ENCODE measurements at places on chromosomes 1 and 21.

- no peak for DNase-seq
Measured at GRCh38 chr1:242147096-242147976, 148.4 kb upstream of the MAP1LC3C start.

DNA sequence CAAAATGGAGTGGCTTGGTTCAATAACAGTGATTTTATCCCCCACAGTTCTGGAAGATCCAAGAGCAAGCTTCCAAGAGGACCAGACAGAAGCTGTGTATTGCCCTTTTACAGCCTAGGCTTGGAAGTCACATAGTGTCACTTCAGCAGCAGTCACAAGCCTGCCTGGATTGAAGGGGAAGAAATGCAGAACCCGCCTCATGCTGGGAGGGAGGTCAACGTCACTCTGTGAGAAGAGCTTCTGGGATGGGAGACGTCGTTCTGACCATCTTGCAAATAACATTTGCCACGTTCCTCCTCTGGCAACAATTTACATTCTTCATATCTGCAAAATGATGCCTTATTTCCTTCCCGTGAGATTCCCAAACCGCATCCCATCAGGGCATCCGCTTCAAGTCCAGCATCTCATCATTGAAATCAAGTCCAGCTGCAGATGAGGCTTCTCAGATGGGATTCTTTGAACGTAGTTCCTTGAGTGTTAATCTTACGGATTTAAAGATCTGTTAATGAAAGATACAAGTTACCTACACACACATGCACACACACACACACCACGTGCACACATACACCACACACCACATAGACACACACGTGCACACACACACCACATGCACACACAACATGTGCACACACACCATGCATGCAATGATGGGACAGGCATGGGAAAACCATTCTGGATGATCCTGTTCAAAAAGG lies 23.9 kb upstream of the KIF1B start:
- DNase-seq: no peak

- DNase-seq: no peak
Measured at GRCh38 chr1:244583358-244583982, 69.5 kb upstream of the DESI2 start.

- DNase-seq: no peak
Measured at GRCh38 chr1:918353-918752, 5.4 kb upstream of the SAMD11 start.

- DNase-seq: no peak
Measured at GRCh38 chr1:21634806-21635535, 34.2 kb downstream of the RAP1GAP start.

DNA sequence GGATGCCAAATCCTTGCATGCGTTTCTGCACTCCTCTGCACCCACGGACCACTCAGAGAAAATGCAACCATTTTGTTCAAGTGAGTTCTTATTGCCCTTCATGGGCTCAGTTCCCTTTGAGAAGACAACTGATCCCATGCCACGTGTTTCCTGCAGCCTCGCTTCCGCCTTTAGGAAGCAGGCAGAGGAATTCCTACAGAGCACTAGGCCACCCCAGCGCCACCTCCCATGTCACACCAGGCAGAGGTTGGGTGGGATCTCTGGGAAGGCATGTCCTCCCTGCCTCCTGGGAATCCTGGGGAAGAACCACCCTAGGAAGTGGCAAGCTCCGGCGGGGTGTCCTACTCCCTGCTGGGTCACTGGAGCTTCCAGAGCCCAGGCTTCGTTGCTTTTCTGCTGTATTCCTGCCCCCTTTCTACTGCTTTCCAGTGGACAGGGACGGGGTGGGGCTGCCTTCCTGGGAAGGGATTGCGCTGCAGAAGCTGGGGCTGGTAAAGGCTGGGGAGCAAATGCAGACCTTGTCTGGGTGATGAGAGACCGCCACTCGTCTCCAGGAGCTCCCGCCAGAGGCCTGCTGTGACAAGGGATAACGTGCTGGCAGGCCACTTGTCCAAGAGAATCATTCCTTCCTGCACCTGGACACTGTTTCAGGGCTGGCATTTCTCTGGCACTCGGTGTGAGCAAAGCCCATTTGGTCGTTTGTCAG lies 478.2 kb upstream of the VAMP3 start:
- no peak for DNase-seq

DNA sequence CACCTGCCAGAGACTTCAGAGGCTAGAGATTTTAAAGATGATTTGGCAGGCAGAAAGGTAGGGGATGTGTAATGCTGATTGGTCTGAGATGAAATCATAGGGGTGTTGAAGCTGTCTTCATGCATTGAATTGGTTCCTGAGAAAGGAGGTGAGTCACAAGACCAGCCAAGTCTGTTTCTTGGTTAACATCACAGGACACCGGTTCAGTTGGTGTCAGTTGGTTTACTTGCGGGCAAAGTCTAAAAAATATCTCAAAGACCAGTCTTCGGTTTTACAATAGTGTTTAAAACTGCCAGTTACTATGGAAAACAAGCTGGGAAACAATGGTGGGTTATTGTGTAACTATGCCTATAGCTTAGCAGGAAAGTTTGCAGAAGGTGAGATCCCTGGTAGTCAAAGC lies 305.9 kb downstream of the BARHL2 start:
- no peak for DNase-seq

DNA sequence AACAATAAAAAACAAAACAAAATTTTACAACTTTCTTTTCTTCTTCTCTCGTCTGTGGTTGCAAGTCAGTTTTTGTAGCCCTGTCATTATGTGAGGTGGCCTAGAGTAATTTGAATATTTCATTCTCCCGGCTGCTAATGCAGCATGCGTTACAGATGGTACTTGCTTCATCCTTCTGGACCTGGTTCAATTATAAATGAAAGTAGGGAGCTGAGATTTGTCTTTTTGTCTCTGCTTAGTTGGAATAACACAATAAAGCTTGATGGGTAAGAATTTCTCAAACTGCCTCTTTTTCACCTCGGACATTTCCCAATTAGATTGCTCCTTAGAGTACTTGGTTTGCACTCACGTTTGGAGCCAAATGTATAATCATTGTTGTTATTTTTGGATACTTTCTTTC lies 201.6 kb downstream of the PBX1 start:
- DNase-seq: no peak

DNA sequence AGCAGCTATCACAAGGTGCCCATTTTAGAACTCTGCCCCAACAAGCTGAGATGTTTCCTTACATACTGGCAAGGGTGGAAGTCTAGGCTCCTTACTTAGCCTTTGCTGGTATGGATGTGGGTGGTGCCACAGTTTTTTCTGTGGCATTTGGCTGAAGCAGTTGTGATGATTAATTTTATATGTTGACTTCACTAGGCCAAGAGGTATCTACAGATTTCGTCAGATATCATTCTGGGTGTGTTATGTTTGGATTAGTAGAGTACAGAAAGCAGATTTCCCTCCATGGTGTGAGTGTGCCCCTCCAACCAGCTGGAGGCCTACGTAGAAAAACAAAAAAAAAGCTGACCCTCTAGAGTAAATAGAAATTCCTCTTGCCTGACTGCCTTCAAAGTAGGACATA lies 317.0 kb downstream of the BARHL2 start:
- DNase-seq: no peak

- no peak for DNase-seq
Measured at GRCh38 chr21:35506352-35506751, 457.2 kb upstream of the RUNX1 start.

DNA sequence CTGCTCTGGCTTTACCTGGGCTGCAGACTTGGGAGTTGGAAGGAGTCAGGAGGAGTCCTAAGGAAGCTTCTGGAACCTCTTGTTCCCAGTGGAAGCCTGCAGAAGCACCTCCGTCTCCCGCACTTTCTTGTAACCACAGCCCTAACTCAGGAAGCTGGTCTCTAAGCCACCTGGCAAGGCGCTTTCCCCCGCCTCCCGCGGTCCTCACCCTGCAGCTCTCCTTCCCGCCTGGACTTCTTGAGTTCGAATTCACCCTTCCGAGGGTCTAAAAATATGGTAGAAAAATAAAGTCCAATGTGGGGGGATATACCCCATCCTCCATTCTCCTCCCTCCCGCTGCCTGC lies 15.1 kb downstream of the PAX7 start:
- no peak for DNase-seq

GRCh38 chr1:219220945-219221344 lies 47.3 kb downstream of the LYPLAL1 start:
- DNase-seq: no peak

GRCh38 chr21:38424305-38425019 lies 73.8 kb downstream of the ERG start:
- no peak for DNase-seq

DNA sequence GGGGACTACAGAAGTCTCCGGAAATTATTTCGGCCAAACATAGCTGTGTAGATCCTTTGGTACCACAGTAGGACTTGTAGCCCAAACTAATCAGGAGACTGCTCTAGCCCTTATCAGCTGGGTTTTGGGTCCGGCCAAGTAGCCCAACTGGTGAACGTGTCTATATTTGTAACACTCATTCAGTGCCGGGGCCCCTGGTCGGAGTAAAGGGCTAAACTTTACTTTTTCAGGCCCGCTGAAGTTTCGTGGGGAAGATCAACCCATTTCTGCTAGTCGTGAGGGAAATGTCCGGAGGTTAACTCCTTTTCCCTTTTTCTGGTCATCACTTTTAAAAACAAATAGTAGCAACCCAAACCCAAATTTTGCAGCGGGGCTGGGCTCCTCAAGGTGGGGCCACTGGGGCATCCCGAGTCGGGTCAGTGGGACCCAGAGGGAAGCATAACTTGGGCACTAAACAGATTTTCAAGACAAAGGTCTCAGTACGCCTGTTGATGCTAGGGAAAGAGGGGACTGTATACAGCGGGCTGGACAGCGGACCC lies 1.7 kb downstream of the LHX9 start:
- no peak for DNase-seq

DNA sequence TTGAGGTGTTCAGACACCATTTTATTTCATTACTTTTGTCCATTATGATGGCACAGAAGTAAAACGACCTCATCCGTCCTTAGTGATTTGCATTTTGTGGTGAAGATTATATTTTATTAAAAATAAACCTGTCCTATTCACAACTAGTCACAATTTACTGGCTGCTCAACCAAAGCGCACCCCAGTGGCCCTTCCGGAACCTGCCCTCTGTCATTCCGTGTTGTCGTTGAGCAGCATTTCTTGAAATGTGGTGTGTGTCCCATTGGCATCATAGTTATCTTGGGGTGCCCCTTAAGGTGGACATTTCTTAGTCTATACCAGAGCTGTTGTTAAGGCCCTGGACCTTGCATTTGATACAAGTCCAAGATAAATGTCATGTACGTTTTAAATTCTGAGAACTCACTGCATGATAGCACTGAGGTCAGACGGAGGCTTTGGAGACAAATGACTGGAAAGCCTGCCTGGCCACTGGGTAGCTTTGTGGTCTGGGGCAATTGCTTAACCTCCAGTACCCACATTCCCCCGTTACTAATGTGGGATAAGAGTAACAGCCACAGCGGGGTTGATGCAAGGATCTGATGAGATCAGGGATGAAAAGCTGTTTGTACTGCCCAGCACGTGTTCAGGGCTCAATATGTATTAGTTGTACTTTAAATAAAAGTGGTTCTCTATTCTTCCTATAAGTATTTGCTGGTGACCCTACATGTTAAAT lies 36.2 kb downstream of the BACH1 start:
- DNase-seq: no peak

DNA sequence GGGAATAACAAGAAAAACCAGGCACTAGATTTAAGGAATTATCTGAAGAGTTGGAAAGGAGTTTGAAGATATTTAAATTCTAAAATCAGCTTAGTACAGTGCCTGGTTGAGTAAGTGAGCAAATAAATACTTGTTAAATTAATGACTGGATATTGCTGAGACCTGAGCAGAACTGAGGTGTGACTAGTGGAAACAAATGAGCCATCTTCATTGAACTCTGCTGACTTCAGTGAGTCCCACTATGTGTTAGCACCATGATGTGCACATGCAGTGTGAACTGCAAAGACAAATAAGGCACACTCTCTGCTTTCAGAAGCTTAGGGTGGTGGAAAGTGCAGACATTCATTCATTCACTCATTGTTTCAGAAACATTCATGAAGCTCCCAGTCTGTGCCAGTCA lies 48.7 kb downstream of the ELAPOR1 start:
- no peak for DNase-seq

DNA sequence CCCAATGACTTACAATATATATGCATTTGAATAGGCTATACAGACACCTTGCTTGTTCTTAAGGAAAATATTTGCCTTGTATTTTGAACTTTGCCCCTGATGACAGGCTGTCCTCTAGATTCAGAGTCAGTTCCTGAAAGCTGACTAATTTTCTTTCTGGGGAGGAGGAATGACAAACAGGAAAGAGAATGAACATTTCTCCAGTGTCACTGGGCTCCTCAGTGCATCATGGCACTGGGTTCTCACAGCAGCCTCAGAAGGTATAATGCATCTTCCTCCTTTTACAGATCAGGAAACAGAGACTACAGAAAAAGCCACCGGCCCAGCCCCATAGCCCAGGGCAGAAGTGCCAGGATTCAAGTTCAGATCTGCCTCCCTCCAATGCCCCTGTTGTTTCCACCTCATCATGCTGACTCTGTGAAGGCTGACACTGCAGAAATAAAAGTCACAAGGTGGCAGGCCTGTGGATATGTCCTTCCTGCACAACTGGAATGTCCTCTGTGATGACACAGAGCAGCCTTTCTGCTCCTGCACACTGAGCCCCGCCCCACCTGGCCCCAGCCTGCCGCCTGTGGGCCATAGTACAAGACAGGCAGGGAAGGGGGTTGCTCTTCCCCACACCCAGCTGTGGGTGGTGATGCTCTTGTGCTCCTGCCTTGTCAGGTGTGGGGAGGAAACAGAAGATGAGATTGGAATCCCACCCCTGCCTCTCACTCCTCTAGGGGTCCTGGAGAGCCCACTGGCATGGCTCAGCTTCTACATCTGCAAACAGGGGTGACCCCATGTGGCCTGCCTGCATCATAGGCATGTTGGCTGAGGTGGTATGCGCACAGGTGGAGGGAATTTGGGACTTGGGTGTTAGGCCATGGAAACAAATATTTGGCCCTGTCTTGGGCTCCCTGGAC lies 6.4 kb downstream of the TTC22 start:
- DNase-seq: no peak

DNA sequence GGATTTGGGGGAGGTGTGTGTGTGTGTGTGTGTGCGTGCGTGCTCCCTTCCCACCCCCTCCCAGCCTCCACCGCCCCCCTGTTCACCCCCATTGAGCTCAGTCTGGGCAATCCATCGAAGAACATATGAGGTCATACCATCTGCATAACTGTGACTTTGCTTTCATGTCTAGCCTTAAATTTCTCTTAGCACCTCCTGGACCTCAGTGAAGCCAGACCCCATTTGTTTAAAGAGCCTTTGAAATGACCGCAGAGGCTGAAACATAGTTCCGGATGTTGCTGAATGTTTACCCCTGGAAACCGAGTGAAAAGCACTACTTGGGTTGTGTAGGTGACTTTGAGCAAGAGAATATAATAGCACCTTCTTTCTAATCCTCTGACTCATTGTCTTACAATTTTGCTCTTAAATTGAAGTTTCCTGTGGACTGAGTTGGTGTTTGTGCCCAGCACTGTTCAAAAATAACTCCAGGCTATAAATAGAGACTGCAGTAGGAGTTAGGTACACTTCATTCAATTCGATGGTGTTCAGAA lies 75.4 kb downstream of the UBE4B start:
- no peak for DNase-seq

GRCh38 chr1:175801979-175802378 lies 58.6 kb upstream of the TNR start:
- no peak for DNase-seq

GRCh38 chr1:82185084-82185483 lies 384.4 kb downstream of the ADGRL2 start:
- no peak for DNase-seq

- no peak for DNase-seq
Measured at GRCh38 chr1:79660129-79660528, 653.6 kb upstream of the ADGRL4 start.

- DNase-seq: peak; percentile 44
Measured at GRCh38 chr1:228515200-228515834, 28.1 kb downstream of the RNF187 start.

GRCh38 chr1:187051618-187052232 lies 223.0 kb downstream of the PLA2G4A start:
- peak; percentile 11 for DNase-seq

Measured in naive B cell (primary cell).